Activated CD4-positive, alpha-beta memory T cell treated with anti-CD3 and anti-CD28 coated beads for 36 hours (primary cell): ENCODE measurements at places on chromosomes 4 and X.

DNA sequence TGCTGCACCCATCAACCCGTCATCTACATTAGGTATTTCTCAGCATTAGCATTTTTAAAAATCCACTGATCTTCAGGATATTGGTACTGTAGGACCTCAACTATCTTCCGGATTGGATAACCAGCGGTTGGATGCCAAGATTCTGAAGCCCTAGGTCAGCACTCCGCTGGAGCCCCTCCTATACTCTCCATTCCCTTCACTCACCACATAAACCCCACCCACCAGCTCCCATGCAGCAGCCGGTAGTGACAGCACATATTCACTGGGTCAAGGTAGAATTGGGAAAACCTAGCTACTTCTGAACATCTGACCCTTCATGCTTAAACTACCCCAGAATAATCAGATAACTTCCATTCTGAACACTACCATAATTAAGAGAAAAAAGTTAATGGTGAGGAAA, 134.9 kb downstream of the CORIN start:
- DNase-seq, result no peak

GRCh38 chr4:146643812-146644401, 5.2 kb downstream of the POU4F2 start:
- no peak for DNase-seq

GRCh38 chr4:147709999-147710398, 21.9 kb upstream of the ARHGAP10 start:
- DNase-seq, result no peak

DNA sequence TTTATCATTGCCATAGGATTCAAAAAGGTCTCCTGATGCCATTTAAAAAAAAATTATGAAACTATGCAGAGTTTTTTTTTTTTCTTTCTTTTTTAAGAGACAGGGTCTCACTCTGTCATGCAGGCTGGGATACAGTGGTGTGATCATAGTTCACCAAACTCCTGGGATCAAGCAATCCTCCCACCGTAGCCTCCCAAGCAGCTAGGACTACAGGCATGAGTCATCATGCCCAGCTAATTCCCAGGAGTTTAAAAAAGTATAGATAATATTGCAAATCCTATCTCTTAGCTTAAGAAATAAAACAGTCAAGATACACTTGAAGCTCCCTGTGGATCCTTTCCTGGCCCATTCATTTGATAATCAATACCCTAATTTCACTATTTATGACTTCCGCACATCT, 58.6 kb upstream of the PRSS48 start:
- DNase-seq, result no peak

GRCh38 chr4:30671926-30672448, 48.2 kb upstream of the PCDH7 start:
- no peak for DNase-seq

DNA sequence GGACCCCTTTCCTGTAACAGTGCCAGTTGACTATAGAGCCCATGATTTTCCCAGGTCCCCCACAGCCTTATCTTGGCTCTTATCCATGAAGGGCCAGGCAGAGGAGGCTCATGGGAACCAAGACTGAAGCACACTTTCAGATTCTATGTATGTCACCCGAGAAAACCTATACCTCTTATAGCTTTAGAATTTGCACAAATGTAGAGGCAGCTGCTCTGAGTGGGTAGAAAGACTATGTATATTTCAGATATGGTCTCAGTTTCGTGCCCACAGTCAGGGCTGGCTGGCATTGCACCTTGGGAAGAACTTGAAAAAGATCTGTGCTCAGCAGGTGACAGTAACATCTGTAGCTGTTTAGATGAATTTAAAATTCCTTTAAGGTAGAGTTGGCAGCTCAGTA, 8.3 kb upstream of the LNX1 start:
- no peak for DNase-seq

DNA sequence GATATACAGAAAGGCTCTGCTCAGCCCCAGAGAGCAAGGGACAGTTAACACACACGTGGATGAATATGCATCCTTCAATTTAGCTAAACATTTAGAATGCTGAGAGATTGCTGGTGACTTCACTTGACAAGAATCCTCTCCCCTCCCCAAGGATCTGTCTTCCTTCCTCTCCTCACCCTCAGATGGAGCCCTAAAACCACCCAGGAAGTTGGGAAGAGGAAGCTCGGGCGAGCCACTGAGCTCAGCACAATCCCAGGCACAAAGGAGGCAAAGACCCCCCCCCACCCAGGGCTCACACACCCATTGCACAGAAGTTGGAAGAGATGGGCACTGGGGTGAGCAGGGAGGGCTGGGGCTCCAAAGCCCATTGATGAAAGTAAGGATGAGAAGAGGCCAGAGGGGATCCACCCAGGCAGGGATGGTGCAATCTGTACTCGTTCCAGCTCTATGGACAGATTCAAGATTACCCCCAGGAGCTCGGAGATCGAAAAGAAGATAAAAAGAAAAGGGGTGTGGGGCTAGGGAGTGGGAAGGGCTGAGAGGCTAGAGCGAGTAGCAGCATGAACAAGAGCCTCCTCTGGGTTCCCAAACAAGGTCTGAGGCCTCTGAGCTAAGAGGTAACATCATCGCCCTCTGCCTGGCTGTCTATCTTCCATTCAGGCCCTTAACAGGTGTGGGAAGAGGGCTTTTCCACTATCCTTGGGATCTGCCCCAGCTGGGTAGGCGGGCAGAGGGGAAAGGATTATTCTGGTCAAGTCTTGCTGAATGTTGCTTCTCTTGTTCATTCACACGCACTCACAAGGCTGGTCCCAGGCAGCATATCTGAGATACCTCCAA, 1.2 kb downstream of the TFE3 start:
- peak; percentile 18 for DNase-seq

DNA sequence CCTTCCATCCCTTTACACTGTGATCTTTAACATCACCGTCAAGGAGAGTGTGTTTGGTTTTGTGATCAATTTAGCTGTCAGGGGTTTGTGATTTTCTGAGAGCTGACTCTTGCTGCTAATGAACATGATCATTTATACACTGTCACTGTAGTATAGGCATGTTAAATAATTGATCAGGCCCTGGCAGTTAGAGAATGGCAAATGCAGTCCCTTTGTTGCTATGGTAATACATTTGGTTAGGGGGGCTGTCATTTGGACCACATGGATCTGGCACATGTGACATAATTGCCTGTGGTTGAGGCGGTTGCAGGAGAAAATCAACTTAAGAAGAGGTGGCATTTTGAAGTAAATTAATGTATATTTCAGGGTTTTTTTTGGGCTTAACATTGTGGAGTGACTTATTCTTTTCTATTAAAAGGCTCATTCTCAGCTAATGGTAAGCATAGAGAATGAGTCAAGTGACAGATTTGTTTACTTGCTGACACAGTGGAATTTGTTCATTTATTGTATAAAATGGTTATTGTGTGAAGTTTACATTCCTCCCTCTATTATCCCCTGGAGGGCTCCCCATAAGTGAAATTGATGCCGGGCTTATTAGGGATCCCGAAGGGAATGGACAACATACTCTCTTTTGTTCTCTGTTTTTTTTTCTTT, 114.0 kb downstream of the FHIP1A start:
- no peak for DNase-seq

DNA sequence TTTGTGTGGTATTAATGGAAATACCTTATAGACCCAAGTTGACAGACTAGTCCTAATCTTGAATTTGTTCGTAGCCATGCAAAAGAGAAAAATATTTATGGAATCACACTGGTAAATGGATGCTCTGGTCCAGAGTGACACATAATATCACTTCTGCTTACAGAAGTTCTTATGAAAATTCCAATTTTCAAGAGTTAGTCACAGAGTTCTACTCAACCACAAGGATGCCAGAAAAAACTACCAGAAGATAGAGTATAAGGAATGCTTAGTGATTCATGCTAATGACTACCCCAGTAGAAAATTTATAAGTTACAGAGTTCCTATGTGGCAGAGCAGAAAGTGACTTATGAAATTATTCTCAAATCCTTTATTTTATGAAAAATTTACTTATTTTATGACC, 1384.8 kb downstream of the FAM133A start:
- no peak for DNase-seq

- DNase-seq, result peak; percentile 46
Measured at GRCh38 chrX:19824603-19825002, 62.8 kb downstream of the SH3KBP1 start.

DNA sequence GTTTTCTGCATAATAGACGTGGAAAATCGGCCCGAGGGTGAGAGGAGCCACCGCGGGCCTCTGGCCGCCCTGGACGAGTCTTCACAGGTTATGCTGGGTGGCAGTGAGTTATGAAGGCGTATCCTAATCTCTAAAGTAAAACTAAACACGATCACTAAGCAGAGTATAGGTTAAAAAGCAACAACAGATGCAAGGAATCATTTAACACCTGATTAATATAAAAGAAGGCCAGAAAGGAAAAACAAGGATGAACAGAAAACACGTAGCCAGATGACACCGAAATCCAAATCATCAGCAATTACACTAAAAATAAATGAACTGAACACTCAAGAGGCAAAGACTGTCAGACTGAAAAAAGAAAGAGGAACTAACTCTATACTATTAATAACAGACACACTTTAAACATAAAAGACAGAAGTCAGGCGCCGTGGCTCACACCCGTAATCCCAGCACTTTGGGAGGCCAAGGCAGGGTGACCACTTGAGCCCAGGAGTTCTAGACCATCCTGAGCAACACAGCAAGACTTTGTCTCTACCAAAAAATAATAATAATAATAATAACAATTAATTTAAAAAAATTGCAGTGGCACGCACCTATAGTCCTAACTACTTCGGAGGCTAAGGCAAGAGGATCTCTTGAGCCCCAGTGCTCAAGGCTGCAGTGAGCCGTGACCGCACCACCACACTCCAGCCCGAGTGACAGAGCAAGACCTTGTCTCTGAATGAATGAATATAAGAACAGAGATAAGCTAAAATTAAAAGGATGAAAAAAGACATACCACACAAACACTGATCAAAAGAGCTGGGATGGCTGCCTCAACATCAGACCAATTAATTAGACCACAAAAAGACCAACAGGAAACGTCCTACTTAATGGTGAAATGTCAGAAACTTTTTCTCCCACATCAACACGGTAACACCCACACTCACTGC, 30.0 kb downstream of the CTBP1 start:
- no peak for DNase-seq

DNA sequence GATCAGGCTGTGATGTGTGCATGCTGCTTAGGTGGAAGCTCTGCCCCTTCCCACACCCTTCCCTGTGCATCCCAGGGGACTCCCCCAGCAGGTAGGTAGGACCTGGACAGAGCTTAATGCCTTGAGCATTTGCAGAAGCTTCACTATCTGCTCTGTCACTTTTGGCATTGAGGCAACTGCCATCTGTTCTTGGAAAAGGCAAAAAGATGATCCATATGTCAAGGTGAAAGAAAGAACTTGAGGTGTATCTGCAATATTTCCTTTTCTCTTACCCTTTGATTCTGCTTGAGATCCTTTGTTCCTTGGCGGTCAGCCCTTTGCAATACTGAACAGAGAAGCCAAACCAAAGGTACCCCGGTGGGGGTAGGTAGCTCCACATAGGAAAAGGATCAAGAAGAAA, 37.1 kb upstream of the TBC1D9 start:
- DNase-seq, result no peak

- DNase-seq, result no peak
Measured at GRCh38 chr4:26937567-26937966, 76.9 kb downstream of the STIM2 start.

- no peak for DNase-seq
Measured at GRCh38 chr4:113112338-113112978, 63.0 kb downstream of the ANK2 start.

- DNase-seq, result no peak
Measured at GRCh38 chr4:71663780-71664179, 120.1 kb downstream of the GC start.

- DNase-seq, result no peak
Measured at GRCh38 chrX:12013211-12013618, 125.1 kb upstream of the FRMPD4 start.

DNA sequence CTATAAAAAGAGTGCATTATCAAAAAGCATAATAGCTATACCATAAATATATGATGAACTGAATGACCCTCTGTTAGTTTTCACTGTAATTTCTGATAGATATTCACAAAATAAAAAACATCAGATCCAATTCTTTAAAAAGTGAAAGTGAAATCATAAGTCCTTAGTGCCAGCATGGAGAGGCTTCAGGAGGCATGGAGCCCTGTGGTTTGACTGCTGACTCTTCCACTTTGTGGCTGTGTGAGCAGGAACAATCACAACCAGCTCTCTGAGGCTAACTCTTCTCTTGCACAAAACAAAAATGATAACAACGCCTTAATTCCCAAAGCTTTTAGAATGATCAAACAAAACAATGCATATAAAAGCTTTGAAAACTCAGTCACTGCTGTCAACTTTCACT, 1143.9 kb downstream of the PDHA2 start:
- no peak for DNase-seq

GRCh38 chr4:105088110-105088879, 58.4 kb upstream of the TET2 start:
- no peak for DNase-seq

GRCh38 chrX:19576742-19577141, 61.4 kb upstream of the MAP3K15 start:
- DNase-seq, result no peak

GRCh38 chrX:3666975-3667374, 46.5 kb downstream of the PRKX start:
- no peak for DNase-seq

DNA sequence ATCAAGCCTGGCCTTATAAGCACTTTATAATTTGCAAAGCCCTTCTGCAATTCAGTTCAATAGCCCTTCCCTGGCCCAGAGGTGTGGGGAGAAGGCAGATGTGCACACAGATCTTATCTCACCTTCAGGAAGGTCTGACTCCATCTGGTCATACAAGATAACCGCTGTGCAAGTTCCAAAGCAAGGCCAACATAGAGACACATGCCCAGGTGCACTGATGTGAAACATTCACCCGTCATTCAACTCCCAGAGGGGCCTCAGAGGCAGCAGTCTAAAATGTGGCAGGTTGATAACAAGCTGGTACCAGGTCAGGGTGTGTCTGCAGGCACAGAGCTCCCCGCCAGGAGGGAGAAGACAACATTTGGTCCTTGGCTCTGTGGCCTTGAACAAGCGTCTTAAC, 10.9 kb upstream of the WFS1 start:
- DNase-seq, result no peak

- peak; percentile 39 for DNase-seq
Measured at GRCh38 chrX:130120321-130120731, 10.0 kb upstream of the ELF4 start.

DNA sequence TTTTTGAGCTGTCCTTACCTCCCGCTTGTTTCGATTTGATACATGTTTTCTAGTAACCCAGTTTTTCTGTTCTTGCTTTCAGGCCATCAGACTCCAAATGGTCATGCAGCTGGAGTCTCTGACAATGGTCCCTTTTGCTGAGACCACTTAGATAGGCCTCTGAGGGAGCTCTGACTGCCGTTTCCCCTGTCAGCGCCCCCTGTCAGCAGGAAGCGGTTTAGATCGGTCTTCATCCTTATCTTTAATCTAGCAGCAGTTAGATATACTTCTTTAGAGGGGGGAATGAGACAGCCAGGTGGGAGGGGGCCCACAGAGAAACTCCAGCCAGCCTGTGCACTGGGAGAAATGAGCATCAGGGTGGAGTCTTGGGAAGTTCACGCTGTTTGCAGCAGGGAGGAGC, 457.9 kb downstream of the GPAT3 start:
- no peak for DNase-seq

- DNase-seq, result no peak
Measured at GRCh38 chr4:187477224-187477623, 518.3 kb upstream of the ZFP42 start.
